Stimulated activated naive CD8-positive, alpha-beta T cell treated with anti-CD3 and anti-CD28 coated beads, Interleukin-15, Interleukin-2, amounts not matched to agents 100 U/mL and 50 U/mL, for 24 hours (primary cell): ENCODE measurements at places on chromosomes 11 and 22.

GRCh38 chr22:38411016-38411415, 44.0 kb downstream of the KCNJ4 start:
- DNase-seq = no peak

DNA sequence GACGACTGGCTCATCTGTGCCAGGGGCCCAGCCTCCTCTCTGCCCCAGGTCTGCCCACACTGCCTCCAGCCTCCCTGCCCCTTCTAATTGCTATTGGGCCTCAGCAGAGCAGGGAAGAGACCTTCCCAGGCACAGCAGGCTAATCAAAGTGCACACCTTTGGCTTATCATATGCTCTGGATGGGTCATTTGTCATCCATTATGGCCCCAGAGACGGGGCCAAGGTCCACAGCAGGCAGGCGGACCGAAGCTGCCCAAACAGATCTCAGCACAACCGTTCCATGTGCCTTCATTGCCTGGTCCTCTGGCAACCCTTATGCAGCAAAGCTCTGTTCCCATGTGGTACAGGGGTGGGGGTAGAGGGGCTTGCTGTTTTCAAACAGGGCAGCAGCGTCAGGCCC, 66.6 kb downstream of the TP53I11 start:
- DNase-seq = no peak

GRCh38 chr11:35525501-35526175, at the start of gene PAMR1:
Gene PAMR1, minus strand, starts transcription at chr11:35525616. Its CDS starts 31 bp downstream, at chr11:35525585.
- DNase-seq = peak; percentile 16

- DNase-seq = no peak
These were observed 42.9 kb upstream of the AKIP1 start for GRCh38 chr11:8867931-8868631.

DNA sequence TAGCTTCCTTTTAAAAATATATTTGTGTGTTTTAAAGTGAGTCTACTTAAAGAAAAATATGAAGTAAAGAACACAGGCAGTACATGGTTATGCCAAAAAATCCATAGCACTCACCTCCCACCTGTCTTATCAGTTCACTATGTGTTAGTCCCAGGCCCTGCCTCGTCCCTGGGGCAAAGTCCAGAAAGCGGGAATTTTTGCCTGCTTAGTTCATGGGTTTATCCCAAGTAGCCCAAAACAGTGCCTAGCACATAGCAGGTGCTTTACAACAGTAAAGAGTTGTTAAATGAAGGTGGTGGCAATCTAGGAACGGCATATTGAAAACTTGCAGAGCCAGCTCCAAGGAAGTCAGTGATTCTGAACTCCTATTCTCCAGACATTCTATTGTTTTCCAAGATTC, 154.0 kb downstream of the MN1 start:
- no peak for DNase-seq
